Central memory CD8-positive, alpha-beta T cell (primary cell): ENCODE measurements at places on chromosomes 7 and 10.

DNA sequence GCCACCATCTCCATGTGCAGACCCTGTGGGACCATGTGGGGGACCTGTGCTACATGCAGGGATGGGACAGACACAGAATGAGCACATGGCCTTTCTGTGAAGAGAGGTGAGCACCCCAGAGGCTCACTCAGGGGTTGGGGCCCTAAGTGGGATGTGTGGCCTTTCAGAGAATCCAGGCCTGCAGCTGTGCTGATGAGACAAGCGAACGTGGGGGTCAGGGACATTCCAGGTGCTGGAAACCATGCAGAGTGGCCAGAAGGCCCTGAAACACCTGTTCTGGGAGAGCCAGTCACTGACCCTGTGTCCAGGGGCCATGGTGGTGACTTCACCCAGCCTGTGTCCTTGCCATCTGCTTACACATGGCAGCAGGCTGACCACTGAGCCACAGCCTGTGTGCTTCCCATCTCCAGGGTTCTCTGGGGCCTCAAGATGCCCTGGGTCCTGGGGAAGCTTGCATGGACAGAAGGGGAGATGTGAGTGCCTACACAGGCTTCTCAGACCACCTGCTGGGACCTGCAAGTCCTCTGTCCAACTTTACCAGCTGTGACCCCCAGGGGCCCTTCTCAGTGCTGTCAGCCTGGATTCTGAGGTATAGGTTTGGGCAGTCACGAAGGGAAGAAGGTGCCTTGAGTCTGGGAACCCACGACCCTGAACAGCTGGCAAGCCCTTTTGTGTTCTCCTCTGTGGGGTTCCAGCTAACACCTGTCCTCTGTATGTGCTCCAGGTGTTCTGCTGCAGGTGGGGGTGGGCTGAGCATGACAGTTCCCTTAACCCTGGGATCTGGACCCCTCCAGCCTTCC, 17.6 kb downstream of the RAMP3 start:
- H3K27ac ChIP-seq: no peak overlapping the region
- no peak overlapping the region for H3K4me3 ChIP-seq
- H3K36me3 ChIP-seq: no peaks in the 10 kb centered on the region

GRCh38 chr10:62919776-62920175, 103.6 kb upstream of the EGR2 start:
- H3K27ac ChIP-seq: no peak overlapping the region
- H3K4me3 ChIP-seq: no peak overlapping the region
- H3K4me1 ChIP-seq: no peaks in the 10 kb centered on the region
- DNase-seq: no peak
- H3K36me3 ChIP-seq: no peaks in the 10 kb centered on the region

DNA sequence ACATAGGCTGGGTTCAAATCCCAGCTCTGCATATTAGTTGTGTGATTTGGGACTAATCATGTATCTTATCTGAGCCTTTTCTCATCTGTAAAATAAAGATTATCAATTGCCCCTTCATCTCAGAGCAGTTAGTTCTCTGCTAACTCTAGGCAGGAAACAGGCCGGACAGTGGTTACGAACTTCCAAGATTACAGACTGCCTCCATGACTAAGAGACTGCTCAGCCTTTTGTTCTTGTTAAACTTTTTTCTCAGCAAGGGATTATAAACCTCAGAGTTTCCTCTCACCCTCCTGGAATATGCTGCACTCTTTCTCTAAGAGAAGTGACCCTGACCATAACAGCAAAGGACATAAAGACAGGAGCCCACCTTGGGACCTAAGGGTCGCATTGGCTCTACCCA, 52.5 kb upstream of the NFKB2 start:
- no peaks in the 10 kb centered on the region for H3K27me3 ChIP-seq
- H3K27ac ChIP-seq: no peak overlapping the region
- peaks cover 26% of the 10 kb centered on the region for H3K36me3 ChIP-seq
- H3K4me1 ChIP-seq: peaks cover 5% of the 10 kb centered on the region

DNA sequence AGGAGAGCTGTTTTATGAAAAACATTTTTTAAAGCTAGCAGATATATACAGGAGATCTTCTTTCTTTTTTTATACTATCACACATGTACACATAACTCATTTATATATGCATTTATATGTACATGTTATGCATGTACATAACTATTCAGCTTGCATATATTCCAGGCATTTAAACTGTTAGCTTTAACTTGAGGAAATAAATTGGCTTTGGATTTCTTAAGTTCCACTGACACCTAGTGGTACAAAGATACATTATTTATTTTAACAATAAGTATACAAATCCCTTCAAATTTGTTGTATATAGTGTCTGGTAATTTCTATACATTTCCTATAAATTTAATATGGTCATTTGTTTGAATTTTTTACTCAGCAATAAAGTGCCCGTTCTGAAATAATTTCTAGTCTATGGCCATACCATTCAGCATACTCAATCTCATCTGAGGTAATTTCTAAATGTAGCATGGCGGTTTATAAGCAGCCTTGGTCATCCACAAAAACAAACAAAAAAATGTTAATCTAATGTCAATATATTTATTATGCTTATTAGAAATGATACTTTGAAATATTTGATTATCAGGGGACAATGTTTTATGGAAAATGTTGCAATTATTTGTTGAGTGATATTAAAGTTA, 11.6 kb downstream of the ZDHHC6 start:
- no peaks in the 10 kb centered on the region for H3K4me1 ChIP-seq
- no peaks in the 10 kb centered on the region for H3K27me3 ChIP-seq
- H3K27ac ChIP-seq: no peak overlapping the region
- DNase-seq: no peak
- H3K4me3 ChIP-seq: no peak overlapping the region
- H3K36me3 ChIP-seq: peaks cover 32% of the 10 kb centered on the region

GRCh38 chr10:122847782-122848604, 2.3 kb upstream of the CUZD1 start:
- no peak overlapping the region for H3K4me3 ChIP-seq
- H3K36me3 ChIP-seq: peaks cover 15% of the 10 kb centered on the region
- no peaks in the 10 kb centered on the region for H3K4me1 ChIP-seq
- no peaks in the 10 kb centered on the region for H3K27me3 ChIP-seq

- peaks cover 5% of the 10 kb centered on the region for H3K36me3 ChIP-seq
- H3K4me3 ChIP-seq: peak overlapping the region; percentile 67
- peaks cover 39% of the 10 kb centered on the region for H3K4me1 ChIP-seq
Observed at GRCh38 chr7:151429560-151430331, 10.2 kb downstream of the CRYGN start.

GRCh38 chr10:85316276-85316675, 987.9 kb downstream of the CCSER2 start:
- H3K27me3 ChIP-seq: no peaks in the 10 kb centered on the region
- H3K4me1 ChIP-seq: no peaks in the 10 kb centered on the region
- H3K36me3 ChIP-seq: no peaks in the 10 kb centered on the region
- H3K4me3 ChIP-seq: no peak overlapping the region
- DNase-seq: no peak
- no peak overlapping the region for H3K27ac ChIP-seq

DNA sequence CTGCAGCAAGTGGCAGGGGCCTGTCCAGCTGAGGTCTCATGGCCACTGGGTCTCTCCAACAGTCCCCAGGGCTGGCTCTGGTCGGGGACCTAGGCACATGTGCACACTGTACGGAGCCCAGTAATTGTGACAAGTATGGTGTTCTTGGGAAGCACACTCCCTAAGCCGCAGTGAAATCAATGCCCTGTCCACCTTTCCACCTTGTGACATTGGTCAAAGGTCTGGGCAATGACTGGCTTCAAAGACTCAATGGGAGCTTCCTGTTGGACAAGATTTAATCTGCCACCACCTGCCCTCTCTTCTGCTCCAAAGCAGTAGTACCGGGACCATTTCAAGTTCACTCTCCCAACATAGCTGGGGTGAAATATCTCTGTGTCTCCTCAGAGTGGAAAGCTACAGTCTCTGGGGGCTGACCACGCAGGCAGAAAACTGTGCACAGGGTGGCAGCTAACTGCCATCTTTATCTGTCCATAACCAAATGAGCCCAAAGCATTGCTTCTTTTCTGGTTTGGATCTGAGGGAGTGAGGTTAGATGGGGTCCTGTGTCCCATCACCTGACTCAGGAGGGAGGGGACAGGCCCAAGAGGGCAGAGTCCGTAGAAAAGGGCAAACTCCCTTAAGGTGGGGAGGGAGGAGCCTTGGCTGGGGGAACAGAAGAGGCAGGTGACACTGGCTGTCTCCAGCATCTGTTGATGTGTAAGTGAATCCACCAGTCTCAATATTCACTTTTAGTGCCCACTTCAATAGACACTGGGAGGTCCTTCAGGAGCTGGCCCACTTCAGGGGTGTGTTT, 307.7 kb downstream of the TNS3 start:
- H3K27ac ChIP-seq: no peak overlapping the region
- no peaks in the 10 kb centered on the region for H3K27me3 ChIP-seq
- no peaks in the 10 kb centered on the region for H3K4me1 ChIP-seq
- H3K4me3 ChIP-seq: no peak overlapping the region
- DNase-seq: no peak
- no peaks in the 10 kb centered on the region for H3K36me3 ChIP-seq

DNA sequence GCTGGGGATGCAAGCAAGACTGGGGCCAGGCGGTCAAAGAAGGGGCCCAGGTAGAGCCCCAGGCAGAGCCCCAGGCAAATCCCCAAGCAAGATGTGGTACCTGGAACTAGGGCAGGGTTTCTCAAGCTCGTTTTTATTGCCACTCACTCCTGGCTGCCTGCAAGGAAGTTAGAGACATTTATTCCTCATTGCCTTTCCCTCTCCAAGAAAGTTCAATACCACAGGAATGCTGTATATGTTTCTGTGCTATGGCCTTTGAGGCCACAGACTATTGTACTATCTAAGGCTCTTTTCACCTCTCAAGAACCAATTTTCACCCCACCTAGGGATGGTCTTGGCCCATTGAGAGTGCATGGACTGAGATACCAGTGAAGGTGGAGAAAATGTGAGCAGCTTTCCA, 71.3 kb downstream of the TACC2 start:
- DNase-seq: no peak
- no peaks in the 10 kb centered on the region for H3K36me3 ChIP-seq
- H3K27ac ChIP-seq: no peak overlapping the region
- H3K27me3 ChIP-seq: peaks cover 13% of the 10 kb centered on the region

DNA sequence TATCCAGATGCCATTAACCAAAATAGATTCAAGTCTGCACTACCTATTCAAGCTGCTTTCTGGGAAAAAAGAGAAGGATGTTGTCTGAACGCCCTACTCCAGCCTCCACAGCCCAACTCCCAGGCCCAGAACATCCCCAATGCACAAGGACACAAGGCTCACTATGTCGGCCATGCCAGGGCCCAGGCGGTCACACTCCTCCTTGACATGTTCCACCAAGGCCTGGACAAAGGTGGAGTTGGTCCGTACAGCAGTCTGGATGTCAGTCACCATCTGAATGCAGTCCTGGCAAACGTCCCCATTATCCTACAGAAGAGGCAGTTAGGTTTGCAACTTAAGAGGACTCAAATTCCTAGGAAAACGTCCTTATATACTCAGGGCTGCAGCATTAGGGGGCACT, 23.2 kb downstream of the PSAP start:
- no peak overlapping the region for H3K4me3 ChIP-seq
- no peak overlapping the region for H3K27ac ChIP-seq
- no peaks in the 10 kb centered on the region for H3K4me1 ChIP-seq
- DNase-seq: no peak

GRCh38 chr7:51233374-51233773, 83.2 kb downstream of the COBL start:
- H3K27me3 ChIP-seq: peaks cover 15% of the 10 kb centered on the region
- no peak overlapping the region for H3K4me3 ChIP-seq
- H3K36me3 ChIP-seq: peaks cover 2% of the 10 kb centered on the region
- no peak overlapping the region for H3K27ac ChIP-seq
- H3K4me1 ChIP-seq: no peaks in the 10 kb centered on the region

DNA sequence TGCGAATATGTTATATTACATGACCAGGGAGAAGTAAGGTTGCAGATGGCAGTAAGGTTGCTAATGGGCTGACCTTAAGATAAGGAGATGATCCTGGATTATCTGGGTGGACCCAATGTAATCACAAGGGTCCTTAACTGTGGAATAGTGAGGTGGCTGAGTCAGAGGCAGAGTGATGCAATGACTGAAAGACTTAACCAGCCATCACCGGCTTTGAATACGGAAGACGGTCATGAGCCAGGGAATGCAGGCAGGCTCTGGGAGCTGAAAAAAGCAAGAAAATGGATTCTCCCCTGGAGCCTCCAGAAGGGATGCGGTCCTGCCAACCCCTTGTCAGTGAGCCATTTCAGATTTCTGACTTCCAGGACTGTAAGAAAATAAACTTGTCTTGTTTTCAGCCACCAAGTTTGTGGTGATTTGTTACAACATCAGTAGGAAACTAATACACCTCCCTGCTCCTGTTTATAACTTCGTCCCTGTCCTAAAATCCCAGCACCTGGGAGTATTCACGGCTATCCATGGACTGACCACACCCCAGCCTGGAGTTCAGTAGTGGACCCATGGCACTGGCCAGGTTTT, 4.6 kb upstream of the C10orf95 start:
- peaks cover 7% of the 10 kb centered on the region for H3K36me3 ChIP-seq
- H3K27ac ChIP-seq: no peak overlapping the region
- no peak for DNase-seq
- H3K4me1 ChIP-seq: peaks cover 18% of the 10 kb centered on the region
- no peak overlapping the region for H3K4me3 ChIP-seq

- H3K4me3 ChIP-seq: no peak overlapping the region
- no peaks in the 10 kb centered on the region for H3K4me1 ChIP-seq
- H3K27me3 ChIP-seq: no peaks in the 10 kb centered on the region
Observed at GRCh38 chr7:36301914-36302771, 87.5 kb upstream of the ANLN start.

GRCh38 chr7:112484671-112485167, 3.9 kb downstream of the LSMEM1 start:
- H3K27ac ChIP-seq: no peak overlapping the region
- H3K4me1 ChIP-seq: no peaks in the 10 kb centered on the region
- DNase-seq: no peak
- no peak overlapping the region for H3K4me3 ChIP-seq

- no peak overlapping the region for H3K4me3 ChIP-seq
- no peak for DNase-seq
- no peaks in the 10 kb centered on the region for H3K27me3 ChIP-seq
Observed at GRCh38 chr10:66006411-66006810, 919.4 kb upstream of the LRRTM3 start.

GRCh38 chr7:19470031-19470430, 238.8 kb downstream of the POLR1F start:
- H3K4me3 ChIP-seq: no peak overlapping the region
- H3K27ac ChIP-seq: no peak overlapping the region
- no peaks in the 10 kb centered on the region for H3K36me3 ChIP-seq
- no peak for DNase-seq
- no peaks in the 10 kb centered on the region for H3K27me3 ChIP-seq
- no peaks in the 10 kb centered on the region for H3K4me1 ChIP-seq

DNA sequence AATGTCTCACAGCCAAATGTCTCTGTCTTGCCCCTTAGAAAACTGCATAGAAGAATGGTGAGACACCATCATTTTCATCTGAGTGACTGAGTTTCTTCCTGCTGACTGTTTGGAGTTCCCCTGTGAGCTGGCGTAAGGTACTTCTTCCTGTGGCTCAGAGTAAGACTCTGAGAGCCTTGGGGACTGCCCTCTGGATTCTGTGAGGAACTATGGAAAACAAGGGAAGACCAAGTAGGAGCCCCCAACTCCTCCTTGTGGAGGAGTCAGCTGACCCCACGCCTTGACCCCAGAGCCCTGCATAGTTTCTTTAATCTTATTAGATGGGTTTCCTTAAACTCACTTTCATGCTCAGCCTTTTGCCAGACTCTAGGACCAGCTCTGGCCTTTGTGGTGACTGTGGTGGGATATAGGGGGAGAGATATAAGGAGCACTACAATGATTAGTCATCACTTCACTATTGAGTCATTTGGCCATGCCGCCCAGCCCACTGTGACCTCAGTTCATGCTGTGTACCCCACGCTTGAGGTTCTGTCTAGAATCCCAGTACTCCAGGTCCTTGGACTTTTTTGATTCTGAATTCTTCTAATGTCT, 51.8 kb upstream of the FAM133B start:
- H3K27me3 ChIP-seq: no peaks in the 10 kb centered on the region
- no peak for DNase-seq
- H3K36me3 ChIP-seq: peaks cover 4% of the 10 kb centered on the region
